ENCODE measurements at places on chromosomes 13 and 19. TPM values are rescaled to one million over a fixed set of nuclear protein-coding genes. Genes with fewer than 3 reads are reported as not detected.

KLK4 gene
- total RNA-seq = not detected

NPAS1 gene
- total RNA-seq = 0.21 TPM

YJEFN3 gene
- 6.5 TPM for total RNA-seq

CEACAM4 gene
- total RNA-seq = not detected

KLK10 gene
- total RNA-seq = not detected

SLC8A2 gene
- not detected for total RNA-seq

TEKTIP1 gene
- total RNA-seq = 2.5 TPM

LYPD5 gene
- total RNA-seq = 2.0 TPM

LRRC4B gene
- total RNA-seq = not detected

CCDC70 gene
- not detected for total RNA-seq

KLK14 gene
- total RNA-seq = 0.69 TPM

WDR88 gene
- total RNA-seq = not detected

ZNF253 gene
- 6.1 TPM for total RNA-seq

IL11 gene
- not detected for total RNA-seq

PRTN3 gene
- not detected for total RNA-seq

FAM216B gene
- total RNA-seq = not detected

DCT gene
- not detected for total RNA-seq

FAM83E gene
- total RNA-seq = 2.0 TPM

DNA sequence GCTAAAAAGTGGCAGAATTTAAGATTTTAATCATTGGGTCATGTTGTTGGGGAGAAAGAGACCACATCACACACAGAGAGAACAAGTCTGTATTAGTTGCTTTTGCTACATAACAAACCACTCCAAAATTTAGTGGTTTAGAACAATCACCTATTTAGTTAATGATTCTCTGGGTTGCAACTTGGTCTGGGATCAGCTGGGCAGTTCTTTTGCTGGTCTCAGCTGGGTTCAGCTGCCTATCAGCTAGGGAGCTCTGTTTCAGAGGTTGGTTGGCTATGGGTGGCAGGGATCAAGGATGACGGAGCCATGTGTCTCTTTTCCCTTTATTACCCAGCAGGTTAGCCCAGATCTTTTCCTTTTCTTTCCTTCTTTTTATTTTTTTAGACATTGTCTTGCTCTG, 8.9 kb downstream of the PINLYP start:
- DNase-seq = no peak

- no peak for DNase-seq
Observed at GRCh38 chr13:75694722-75695121, 58.6 kb downstream of the LMO7 start.

DNA sequence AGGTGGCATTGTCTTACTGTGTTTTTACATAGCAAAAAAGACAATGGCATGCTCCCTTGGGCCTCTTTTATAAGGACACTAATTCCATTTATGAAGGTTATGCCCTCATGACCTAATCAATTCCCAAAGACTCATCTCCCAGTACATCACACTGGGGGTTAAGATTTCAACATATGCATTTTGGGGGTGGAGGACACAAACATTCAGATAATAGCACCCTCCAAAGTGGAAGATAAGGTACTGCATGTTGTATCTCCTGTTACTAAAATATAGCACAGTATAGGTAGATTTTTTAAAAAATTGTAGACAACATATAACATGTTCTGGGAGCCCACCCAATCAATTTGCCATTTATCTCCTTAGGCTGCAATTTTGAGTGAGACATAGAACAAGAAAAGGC, 221.2 kb downstream of the LIG4 start:
- no peak for DNase-seq

GRCh38 chr13:20389696-20390525, 135.7 kb downstream of the CRYL1 start:
- no peak for DNase-seq

DNA sequence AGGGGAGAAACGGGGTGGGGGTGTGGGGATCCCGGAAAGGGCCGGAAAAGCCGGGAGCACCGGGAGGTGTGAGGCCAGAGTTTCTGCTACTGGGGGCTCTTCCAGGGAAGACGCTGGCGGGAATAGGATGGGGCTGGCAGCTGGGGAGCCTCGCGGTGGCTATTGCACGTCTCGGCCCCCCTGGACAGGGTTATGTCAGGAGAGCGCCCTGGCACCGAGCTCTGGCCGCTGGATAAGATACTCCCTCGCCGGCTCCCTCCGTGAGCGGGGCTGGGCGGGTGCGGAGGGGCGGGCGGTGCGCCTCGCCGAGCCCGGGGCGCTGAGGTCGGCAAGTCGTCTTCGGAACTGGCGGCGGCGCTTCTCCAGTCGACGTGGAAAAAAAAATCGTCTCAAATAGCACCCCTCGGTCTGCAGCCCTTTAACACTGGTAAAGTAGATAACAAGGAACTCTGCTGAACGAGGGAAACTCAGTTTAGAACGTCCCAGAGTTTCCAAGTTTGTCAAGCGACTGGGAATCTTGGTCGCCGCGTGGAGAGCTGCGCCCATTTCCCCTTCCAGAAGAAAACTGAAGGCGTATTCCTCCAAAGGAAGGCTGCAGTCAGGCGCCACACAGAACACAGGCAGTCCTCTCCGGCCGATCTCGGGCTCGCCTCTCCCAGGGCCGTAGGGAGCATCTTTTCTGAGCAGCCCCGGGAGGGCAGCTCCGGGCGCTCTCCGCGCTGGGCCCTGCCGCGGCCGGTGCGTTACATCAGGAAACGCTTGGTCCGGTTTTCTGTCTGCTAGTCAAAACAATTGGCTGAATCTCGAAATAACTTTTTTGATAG, 115.1 kb downstream of the KCNRG start:
- DNase-seq = peak; percentile 24

- no peak for DNase-seq
Observed at GRCh38 chr13:40223585-40223984, 442.9 kb downstream of the FOXO1 start.

- DNase-seq = no peak
Observed at GRCh38 chr13:95317039-95317989, 16.1 kb upstream of the ABCC4 start.

DNA sequence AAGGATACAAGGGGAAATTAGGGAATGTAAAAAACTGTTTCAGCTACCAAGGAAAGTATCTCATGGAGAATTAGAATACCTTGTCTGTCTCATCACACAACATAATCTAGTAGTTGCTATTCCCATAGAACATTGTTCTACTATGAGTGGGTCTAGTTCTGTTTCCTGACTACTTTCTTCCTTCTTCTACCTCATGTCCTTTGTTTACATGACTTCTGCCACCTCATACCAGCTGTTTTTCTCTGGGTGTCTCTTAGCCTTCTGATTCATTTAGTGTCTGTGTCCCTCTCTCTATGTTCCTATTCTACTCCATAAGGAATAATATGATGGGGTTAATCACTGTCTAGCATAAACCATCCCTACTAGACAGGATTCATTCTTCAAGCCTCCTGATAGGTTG, 887.3 kb downstream of the DIAPH3 start:
- no peak for DNase-seq

GRCh38 chr13:94673851-94674250, 38.5 kb downstream of the SOX21 start:
- no peak for DNase-seq

GRCh38 chr13:30710442-30710841, 24.9 kb upstream of the ALOX5AP start:
- DNase-seq = no peak

DNA sequence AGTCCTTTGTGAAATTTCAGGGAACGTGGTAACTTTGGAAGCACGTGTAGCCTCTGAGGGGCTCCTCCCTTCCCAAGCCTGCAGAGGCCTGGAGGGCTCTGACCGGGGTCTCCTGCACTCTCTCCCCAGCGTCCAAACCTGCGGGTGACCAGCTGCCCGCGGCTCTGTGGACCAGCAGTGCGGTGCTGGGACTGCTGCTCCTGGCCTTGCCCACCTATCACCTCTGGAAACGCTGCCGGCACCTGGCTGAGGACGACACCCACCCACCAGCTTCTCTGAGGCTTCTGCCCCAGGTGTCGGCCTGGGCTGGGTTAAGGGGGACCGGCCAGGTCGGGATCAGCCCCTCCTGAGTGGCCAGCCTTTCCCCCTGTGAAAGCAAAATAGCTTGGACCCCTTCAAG, 2.7 kb upstream of the TPGS1 start:
- no peak for DNase-seq

- no peak for DNase-seq
Observed at GRCh38 chr13:29835280-29836061, 14.9 kb downstream of the UBL3 start.

GRCh38 chr13:100984085-100984705, 309.6 kb upstream of the TMTC4 start:
- no peak for DNase-seq

- DNase-seq = no peak
Observed at GRCh38 chr13:41244556-41244955, 18.8 kb downstream of the MTRF1 start.

GRCh38 chr13:61415058-61415721, 459 bp downstream of the PCDH20 start:
- no peak for DNase-seq

DNA sequence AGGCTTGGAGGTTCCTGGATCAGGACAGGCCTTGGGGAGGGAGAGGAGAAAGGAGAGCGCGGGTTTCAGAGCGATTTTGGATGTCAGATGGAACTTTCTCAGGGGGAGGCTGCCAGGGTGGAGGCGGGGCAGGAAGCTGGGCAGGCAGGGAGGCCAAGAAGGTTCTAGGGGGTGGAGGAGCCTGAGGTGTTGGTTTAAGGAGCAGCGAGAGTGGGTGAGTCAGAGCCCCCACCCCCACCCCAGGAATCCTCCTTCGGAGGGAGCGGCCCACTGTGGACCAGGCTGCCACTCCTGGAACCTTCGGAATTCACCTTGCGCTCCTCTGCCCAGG, 15.9 kb upstream of the NOP53 start:
- peak; percentile 74 for DNase-seq

GRCh38 chr19:35578707-35579106, 7.3 kb upstream of the PMIS2 start:
- DNase-seq = no peak

DNA sequence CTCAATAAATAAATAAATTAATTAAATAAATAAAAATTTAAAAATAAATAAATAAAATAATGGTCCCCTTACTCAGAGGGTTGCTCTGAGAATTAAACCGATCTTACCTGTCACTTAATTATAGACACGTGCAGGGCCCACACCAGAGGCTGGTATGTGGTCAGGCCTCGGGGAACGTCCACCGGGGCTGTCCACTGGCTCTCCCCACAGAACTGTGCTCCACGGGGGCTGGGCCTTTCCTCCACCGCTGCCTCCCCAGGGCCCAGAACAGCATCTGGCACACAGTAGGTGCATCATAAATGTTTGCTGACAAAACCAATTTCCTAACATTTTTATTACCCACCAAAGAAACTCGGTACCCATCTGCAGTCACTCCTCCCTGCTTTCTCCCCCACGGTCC, 69.2 kb downstream of the CEBPG start:
- no peak for DNase-seq

- DNase-seq = no peak
Observed at GRCh38 chr13:19345158-19345557, 163.5 kb upstream of the TUBA3C start.

DNA sequence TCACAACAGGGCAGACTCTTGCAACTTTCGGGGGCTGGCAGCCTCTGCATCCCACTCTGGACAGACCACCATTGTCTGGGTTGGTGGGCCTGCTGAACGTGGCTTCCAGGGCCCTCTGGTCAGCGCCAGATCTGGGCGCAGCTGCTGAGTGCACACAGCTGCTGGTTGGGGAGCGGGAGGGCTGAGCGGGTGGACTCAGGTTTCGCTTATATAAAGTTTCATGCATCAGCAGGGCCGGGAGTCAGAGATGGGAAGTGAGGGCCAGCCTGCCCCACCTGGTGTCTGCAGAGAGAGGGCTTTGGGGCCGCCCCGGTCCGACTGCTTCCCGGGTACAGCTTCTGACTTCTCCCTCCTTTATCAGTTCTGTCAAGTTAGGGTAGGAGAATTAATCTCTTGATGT, 6.9 kb downstream of the ARHGEF7 start:
- DNase-seq = no peak

- DNase-seq = no peak
Observed at GRCh38 chr13:111947026-111947810, 119.7 kb upstream of the SOX1 start.

- DNase-seq = no peak
Observed at GRCh38 chr19:18045307-18046050, 37.5 kb downstream of the ARRDC2 start.

DNA sequence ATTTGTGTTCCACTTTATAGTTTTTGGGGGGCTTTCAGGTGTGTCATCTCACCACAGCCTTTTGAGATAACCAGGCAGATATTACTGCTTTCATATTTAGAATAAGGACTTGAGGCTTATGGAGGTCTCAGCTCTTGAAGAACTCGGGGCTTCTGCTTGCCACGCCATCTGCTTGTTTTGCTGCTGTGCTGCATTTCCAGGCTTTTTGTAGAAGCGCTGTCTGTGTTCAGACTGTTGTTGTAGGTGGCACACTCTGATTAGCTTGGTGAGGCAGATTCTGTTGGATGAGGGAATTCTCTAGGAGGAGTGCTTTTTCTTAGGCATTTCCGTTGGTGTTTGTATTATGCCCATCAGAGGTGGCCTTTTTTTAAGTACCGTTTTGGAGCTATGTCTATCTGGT, 57.2 kb downstream of the WASF3 start:
- DNase-seq = no peak

- peak; percentile 40 for DNase-seq
Observed at GRCh38 chr19:49425922-49426592, 869 bp downstream of the GFY start.

- no peak for DNase-seq
Observed at GRCh38 chr13:48175185-48175584, 57.8 kb upstream of the ITM2B start.

DNA sequence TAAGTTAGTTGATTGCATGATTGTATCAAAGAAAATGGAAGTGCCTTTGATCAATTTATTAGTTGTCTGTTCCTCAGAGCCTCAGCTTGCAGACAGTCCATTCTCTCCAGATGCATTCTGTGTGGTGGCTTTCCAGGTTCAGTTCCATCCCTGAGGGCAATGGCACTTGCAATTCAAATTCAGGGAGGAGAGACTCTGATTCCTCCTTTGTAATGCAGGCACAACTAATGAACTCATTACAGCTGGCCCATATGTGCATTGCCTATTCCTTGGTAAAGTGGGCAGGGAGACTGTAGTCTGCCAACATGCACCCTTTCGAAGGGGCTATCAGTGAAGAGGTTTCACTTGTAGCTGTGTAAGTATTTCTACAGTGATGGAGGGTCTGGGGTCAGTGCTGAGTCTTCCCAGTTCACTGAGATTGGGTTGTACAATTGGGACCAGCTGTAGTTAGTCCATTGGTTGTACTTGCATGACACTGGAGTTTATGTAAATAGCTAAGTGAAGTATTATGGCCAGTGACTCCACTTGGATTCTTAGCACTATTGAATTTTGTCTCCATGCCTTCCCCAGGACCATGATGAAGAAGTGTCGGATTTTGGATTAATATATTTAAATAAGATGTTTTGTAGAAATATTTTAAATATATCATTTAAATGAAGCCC, 401.7 kb downstream of the GPC6 start:
- no peak for DNase-seq

DNA sequence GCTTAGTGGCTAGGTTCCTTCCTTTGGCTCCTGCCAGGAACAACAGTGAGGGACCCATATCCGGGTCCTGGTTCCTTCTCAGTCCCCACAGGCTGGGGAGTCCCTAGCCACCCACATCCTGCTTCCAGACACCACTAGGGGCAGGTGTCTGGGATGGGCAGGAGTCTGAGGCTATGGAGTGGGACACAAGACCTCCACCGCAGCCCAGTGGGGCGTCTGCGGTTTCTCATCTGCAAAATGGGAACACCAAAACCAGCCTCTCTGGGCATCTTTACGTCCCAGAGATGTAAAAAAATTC, 879 bp upstream of the FCGBP start:
- DNase-seq = peak; percentile 19

All from activated naive CD4-positive, alpha-beta T cell treated with anti-CD3 and anti-CD28 coated beads for 36 hours (primary cell).